WTC11 (cell line): ENCODE measurements at places on chromosomes 1 and 21.

DNA sequence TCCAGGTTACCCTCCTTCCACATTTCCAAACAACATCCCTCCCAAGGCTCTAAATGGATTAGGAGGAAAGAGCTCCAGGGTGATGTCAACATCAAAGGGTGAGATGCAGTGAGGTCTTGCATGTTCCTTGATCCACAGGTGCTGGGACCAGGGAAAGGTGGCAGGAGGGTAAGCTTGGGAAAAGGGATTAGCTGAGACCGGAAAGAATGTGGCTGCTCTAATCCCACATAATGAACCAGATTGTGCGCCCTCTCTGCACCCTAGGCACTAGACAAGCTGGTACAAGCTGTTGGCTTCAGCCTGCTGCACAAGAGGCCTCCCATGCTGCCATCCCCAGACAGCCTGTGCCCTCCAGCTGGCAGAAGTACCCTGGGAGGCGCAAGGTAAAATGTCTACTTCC is 34.9 kb downstream of the PLXNA2 start:
- no peak for DNase-seq

- no peak for DNase-seq
These were observed 42.7 kb upstream of the GLIS1 start for GRCh38 chr1:53781654-53782053.

DNA sequence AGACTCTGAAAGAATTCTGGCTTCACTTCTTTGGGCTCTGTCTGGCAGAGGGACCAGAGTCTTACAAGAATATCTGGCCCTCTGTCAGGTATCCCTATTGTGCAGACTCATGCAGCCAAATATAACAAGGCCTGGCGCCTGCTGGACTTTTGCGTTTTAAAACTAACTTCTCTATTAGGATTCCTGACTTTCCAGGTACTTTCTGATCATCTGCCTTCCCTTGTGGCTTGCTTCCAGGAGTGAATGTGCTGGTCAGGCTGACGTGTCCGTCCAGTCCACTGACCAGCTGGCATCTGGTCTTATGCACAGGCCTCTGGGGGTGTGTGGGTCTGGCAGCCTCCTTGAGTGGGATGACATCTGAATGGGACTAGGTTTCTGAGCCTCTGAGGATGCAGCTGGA is 8.6 kb upstream of the RAB29 start:
- no peak for DNase-seq

GRCh38 chr1:197218857-197219256 is 49.2 kb upstream of the CRB1 start:
- DNase-seq: no peak

DNA sequence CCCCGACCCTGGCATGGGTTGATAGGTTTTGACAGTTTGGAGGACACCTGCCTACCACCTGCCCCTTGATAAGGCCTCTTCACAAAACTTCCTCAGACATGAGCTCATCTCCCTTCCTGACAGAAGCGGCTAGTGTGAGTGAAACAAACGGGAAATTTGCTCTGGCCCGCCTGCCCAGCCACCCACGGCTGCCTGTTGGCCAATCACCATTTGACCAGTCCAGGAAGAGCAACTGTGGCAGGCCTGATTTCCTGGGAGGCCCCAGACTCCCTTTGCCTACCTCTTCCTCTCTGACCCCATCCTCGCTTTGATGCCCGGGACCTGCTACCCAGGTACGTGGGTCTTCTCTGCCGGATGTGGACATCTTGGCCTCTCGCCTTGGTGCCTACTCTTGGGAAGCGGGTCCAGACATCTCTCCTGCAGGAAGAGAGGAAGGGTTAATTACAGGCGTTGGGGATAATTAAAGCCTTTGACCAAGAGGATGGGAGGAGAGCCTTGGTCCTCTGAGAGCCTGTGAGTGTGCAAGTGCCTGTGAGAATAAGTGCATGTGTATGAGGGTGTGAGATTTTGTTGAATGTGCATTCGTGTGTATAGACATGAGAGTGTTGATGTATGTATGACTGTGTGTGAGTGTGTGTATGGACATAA is 1.1 kb upstream of the EPHA2 start:
- DNase-seq: no peak

DNA sequence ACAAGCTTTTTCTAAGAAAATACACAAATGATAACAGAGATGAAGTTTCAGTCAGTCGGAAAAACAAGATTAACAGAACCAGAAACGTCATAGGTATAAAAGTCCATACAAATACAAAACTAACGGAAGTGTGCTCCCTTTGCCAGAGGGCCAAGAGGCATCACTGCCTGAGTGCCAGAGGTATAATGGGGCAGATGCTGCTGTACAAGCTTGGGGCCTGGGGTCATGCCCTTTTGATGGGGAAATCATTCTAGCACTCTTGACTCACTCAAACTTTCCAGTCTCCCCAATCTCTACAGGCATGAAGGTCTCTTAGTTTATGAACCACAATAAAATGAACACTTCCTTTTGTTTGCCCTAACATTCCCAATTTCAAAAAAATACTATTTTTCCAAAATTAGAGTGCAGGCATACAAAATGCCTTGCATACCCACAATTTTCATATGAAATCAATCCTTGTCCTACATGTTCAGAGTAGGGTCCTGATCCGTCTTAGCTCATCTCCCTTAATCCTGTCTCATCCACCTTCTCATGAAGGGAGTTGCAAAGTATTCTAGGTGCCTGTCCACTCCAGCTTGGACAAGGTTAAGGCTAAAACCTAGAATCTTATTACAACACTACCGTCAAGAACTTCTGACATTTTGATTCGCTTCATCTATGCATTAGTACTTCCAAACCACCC is 1.5 kb downstream of the RPL22 start:
- DNase-seq: no peak

DNA sequence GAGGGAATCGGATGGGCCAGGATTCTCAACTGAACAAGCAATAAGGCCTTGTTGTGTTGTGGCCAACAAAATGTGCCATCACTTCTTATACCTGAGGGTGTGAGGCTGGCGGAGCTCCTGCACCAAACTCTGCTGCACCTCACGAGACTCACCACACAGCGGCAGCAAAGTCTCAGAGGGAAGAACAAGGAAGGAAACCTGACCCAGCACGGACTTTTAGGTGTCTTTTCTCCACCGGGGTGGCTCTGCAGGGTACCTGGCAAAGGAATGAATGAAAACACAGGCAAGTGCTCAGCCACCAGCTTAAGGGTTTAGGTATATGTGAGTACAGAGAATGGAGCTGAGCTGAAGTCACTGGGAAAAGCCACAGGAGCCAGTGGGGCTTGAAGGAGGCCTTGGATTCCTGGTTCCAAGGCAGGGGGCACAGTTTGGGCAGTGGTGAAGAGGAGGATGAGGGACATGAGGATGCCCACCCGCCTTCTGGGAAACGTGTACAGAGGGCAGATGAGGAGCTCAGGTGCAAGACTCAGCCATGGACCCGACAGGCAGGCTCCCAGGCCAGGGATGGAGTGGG is 31.1 kb upstream of the HSD3B1 start:
- DNase-seq: peak; percentile 88

GRCh38 chr1:17161926-17162800 is 42.8 kb upstream of the PADI1 start:
- DNase-seq: no peak

- DNase-seq: no peak
These were observed 35.3 kb upstream of the DMRTA2 start for GRCh38 chr1:50458507-50458906.

- DNase-seq: no peak
These were observed 254.2 kb downstream of the OLFM3 start for GRCh38 chr1:101742509-101742908.

DNA sequence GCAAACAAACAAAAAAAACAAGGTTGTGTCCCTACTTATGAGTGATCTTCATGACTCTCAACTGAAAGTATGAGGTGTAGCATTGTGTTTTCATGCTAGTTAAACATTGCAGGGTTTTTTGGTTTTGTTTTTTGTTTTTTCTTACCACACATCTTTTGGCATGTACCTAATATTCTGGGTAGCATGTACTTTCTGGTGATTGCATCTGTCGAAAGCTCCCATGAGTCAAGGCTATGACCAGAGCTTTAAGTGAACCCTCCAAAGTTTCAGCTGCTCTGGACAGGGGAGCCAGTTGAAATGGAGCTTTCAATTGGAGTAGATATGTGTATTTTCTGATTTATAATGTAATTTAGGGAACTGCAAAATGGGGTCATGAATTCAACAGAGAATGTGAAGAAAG is 115.5 kb downstream of the KCNK2 start:
- no peak for DNase-seq

DNA sequence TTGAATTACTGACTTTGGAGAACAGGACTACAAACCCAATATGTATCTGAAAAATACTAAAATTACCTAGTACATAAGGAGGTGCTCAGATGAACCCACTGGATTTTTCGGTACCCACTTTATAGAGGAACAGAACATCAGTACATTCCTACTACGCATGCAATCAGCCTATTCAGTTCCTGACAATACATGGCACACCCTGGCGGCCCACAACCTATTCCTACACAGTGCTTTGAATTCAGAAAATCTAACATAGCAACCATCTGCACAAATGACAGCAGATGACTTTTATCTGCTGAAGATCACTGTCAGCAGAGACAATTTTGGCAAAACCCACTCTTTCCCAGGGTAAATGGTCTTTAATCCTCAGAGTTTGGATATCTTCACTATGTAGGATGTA is 257.1 kb upstream of the GREM2 start:
- no peak for DNase-seq

- DNase-seq: no peak
These were observed 1.1 kb downstream of the VANGL2 start for GRCh38 chr1:160401487-160401805.

DNA sequence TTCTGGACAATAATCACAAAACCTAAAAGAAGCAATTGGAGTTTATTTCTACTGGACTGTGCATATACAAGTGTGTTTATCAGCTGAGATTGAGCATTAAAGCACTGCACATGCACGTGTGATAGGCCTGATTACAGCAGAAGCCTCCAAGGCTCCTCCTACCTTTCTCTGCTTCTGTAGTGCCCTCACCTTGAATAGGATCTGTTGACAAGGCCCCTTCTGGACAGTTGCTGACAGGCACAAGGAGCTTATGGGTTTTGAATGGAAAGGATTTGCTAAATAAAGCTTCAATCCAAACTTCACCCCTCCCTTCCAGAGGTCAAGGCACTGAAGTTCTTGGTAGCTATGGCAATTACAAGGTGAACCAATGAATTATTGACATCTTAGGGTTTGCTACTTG is 7.9 kb upstream of the SGIP1 start:
- DNase-seq: no peak

DNA sequence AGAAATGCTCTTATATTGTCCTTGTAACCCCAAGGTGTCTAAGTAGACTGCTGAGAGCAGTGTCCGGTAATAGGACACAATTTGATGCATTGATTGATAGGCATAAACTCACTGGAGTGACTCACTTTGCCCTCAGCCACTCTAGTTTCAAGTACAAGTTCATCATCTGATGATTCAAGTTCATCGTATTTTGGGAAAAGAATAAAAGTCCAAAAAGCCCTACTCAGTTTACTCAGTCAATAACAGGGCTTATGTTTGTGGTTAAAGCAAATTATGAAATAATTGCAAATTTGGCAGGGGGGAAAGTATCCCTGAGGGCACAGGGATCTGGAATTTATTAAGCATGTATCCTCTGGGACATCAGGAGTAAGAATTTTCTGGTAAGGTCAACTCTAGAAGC is 7.6 kb upstream of the ATF3 start:
- no peak for DNase-seq

DNA sequence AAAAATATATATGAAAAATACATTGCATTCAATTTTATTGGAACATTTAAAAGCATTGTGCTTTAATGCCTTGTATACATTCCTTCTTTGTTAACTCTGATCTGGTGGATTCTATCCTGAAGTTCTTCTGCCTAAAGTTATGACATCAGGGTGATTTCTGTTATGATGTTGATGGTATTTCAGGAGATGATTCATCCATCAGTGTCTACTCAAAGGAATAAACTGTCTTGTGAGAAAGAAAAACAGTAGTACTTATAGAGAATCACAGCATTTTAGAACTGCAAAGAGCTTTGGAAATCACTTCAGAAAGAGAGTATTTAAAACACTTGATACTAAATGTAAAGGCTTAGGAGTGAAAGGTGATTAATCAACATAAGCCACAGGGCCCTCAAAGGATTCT is 155.7 kb downstream of the PTPRC start:
- DNase-seq: no peak

- no peak for DNase-seq
These were observed 40.9 kb downstream of the C1orf21 start for GRCh38 chr1:184427722-184428121.

DNA sequence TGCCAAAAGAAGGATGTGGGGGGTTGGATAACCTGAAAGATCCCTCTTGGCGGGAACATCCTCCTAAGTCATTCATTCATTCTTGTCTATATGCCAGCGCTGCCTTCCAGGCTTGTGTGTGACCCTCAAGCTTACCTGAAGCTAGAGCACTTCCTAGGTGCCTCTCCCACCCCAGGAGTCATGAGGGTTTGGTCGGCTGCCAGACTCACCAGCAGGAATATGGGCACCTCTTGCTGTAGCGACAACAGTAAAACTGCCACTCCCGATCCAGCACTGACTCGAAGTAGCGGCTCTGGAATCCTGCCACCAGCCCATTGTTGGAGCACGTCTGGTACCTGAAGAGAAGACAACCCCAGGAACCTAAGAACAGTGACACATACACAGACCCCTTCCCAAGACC is 15.0 kb downstream of the DPT start:
- DNase-seq: no peak

DNA sequence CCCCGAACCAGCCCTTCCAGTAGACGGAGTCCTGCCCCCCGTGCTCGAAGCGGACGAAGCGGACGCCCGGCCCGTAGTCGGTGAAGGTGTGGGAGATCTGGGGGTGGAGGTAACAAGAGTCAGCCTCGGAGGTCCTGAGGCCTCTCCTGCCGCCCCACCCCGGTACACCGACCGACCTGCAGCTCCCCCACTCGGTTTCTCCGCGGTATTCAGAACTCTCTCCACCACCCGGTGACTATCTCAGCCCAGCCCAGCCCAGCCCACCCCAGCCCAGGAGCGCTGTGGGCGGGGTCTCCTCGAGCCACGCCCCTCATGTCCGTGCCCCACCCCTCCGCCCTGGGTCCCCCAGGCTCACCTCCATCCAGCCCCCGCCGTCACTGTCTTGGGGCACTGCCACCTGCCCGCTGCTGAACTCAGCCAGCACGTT is 5.5 kb downstream of the FBXO2 start:
- DNase-seq: peak; percentile 75

- DNase-seq: no peak
These were observed 121.8 kb upstream of the WNT4 start for GRCh38 chr1:22264464-22265341.

- DNase-seq: no peak
These were observed 17.7 kb upstream of the ZSCAN20 start for GRCh38 chr1:33454646-33455282.

DNA sequence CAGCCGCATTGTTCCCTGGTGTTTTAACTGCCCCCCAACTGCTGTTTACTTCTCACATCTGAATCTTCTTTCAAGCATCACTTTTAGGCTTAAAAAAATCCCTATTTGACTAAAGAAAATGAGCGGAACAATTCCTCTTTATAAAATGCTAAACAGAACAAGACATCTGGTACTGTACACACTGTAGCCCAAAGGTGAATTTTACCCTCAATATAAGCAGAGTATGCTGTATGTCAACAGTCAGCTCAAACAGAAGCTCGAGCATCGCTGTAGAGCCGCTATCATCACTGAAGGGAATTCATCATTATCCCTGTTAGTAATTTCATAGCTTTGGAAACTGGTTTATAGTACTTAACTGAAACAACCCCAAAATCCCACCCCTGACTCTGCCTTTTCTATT is 85.3 kb downstream of the LRRC8D start:
- DNase-seq: no peak
